ENCODE measurements at places on chromosomes 4 and X. TPM values are rescaled to one million over a fixed set of nuclear protein-coding genes. Genes with fewer than 3 reads are reported as not detected.

C4orf51 gene
- total RNA-seq: not detected

DNA sequence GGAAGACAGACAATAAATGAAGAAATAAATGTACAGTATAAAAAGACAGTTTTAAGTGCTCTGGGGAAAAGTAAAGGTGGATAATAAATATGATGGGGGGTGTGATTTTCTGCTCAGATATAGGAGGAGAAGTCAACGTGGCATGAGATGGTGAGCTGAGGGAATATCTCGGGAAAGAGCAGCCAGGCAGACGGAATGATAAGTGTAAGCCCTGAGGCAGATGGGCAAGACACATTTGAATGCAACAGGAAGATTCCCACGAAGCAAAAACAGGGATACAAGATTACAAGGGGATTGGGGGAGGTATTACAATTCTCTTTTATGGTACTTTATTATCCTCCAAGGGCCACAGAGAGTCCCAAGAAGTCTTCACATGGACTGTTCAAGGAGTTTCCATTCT is 11.1 kb downstream of the ANXA3 start:
- peaks cover 48% of the 10 kb centered on the region for H3K4me1 ChIP-seq
- peaks cover 4% of the 10 kb centered on the region for H3K36me3 ChIP-seq
- H3K27me3 ChIP-seq: no peaks in the 10 kb centered on the region
- no peak overlapping the region for H3K27ac ChIP-seq

- DNase-seq: no peak
- no peaks in the 10 kb centered on the region for H3K36me3 ChIP-seq
- no peaks in the 10 kb centered on the region for H3K27me3 ChIP-seq
Measured at GRCh38 chr4:178808106-178808505, 1365.9 kb upstream of the AGA start.

DNA sequence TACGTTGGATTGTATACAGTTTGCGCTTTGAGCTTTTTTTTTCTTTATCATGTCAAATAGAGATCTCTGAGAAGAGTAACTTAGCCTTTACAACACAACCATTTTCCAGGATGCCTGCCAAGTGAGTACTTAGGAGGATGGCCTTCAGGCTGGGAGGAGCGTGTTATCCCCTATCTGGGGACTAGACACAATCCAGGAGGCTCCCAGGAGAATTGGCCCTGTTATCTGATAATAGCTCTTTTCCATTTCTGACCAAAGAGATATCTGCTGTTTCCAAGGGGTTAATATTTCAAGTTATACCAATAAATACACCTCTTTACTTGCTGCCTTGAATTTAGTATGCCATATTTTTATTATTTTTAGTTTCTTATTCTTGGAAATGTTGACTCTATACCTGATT is 169.5 kb upstream of the SMARCAD1 start:
- H3K27me3 ChIP-seq: no peaks in the 10 kb centered on the region
- no peaks in the 10 kb centered on the region for H3K36me3 ChIP-seq
- H3K27ac ChIP-seq: no peak overlapping the region
- no peak for DNase-seq
- H3K4me3 ChIP-seq: no peak overlapping the region

NUDT6 gene
- total RNA-seq: 5.1 TPM

- no peak overlapping the region for H3K4me3 ChIP-seq
- no peaks in the 10 kb centered on the region for H3K36me3 ChIP-seq
- no peaks in the 10 kb centered on the region for H3K27me3 ChIP-seq
Measured at GRCh38 chr4:83362492-83363329, 28.1 kb upstream of the HPSE start.

DNA sequence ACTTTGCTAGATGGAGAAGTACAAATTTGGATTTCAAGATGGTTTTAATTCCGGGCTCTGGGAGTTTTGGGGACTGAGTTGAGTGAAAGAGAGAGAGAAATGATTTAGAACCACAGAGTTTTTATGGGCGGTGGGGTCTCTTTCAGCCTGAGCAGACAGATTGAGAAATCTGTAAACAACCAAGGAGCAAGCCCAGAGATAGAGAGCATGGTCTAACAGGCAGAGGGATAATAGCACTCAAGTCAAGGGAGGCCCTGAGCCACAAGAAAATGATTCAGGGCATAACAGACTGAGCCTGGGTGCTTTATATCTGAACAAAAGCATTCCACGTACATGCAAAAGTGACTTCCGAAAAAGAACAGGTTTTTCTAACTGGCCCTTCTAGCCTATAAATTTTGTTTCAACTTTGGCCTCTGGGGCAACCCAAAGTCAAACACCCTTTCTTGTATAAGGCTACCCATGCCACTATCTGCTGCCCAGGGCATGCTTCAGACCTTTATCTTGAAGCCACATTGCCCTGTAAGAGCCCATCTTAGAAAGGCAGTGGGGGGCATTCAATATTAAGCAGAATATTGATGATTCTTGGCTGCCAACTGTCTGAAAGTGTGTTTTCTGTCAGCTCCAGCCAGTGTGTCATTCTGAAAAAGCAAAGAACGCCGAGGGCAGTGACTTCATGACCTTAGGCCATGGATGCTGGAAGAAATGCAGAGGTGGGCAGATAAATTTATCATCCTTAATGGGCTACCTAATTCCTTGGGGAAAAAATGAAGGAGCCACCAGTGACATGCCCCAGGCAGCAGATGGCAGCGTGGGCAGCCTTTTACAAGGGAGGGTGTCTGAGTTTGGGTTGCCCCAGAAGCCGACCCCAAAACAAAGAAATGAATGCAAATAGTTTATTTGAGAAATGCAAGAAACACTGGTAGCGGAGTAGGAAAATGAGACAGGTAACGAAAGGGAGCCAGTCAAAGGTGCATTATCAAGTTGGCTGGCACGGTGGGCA is 637.6 kb downstream of the MID1IP1 start:
- no peak overlapping the region for H3K4me3 ChIP-seq
- H3K36me3 ChIP-seq: no peaks in the 10 kb centered on the region
- no peaks in the 10 kb centered on the region for H3K4me1 ChIP-seq
- no peak overlapping the region for H3K27ac ChIP-seq
- no peak for DNase-seq

SERTM2 gene
- total RNA-seq: 0.50 TPM

FHDC1 gene
- 32.9 TPM for total RNA-seq

All from left lung (tissue), 14 donors.